Activated CD8-positive, alpha-beta memory T cell treated with anti-CD3 and anti-CD28 coated beads for 48 hours (primary cell): ENCODE measurements at places on chromosomes 5 and 9.

DNA sequence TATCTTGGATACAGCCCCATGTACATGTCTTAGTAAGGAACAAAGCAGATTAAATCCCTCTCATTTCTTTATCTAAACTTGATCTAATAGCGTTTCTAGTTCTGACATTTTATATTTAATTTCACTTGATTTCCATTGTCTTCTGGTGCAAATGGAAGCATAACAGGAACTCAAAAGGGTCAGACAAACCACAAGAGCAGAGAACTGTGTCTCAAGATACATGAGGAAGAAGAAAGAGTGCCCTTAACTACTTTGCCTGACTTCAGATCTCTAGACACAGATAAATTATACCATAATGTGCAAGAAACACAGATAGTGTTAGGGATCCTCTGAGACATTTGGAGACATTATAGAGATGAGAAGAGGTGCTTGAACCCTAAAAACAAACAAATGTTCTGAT lies 20.7 kb upstream of the STX17 start:
- DNase-seq: no peak

DNA sequence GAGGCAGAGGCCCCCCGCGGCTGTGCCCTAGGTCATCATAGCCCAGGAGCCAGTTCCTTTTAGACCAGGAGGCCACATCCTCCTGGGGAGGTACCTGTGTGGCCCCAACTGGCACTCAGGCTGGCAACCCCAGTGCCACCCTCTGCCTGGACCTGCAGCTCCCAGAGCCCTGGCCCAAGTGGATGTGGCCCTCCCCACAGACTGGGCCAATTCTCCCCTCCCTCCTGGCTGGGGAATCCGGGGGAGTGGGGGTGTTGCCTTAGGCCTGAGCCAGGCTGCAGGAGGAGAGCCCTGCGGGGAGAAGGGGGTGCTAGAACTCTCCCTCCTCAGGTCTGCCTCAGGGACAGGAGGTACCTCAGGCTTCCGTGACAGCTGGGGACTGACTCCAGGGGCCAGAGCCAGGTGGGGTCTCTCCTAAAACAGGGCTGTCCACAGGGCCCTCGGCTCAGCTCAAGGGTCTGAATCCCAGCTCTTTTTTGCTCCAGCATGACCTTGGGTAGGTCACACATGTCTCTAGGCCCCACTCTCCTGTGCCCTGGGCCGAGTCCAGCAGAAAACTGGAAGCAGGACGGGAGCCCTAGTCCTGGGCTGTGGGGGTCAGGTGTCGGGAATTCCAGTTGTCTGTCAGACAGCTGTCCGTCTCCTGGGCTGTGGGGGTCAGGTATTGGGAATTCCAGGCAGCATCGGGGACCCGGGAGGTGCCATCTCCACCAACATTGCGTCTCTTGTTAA lies 9.6 kb downstream of the DNLZ start:
- DNase-seq: no peak

- DNase-seq: no peak
These were observed 69.7 kb downstream of the EPB41L4A start for GRCh38 chr5:112349371-112349770.

GRCh38 chr5:155047818-155048217 lies 34.3 kb downstream of the KIF4B start:
- no peak for DNase-seq

DNA sequence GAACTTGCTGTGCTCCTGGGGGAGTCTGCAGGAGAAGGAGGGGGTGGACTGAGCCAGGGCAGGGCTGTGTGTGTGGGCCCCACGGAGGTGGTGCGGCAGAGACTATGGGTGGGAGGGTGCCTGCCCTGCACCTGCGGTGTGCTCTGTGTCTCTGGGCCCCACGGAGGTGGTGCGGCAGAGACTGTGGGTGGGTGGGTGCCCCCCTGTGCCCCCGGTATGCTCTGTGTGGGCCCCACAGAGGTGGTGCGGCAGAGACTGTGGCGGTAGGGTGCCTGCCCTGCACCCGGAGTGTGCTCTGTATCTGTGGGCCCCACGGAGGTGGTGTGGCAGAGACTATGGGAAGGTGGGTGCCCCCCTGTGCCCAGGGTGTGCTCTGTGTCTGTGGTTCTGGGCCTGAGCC lies 103.7 kb downstream of the EHMT1 start:
- no peak for DNase-seq

- no peak for DNase-seq
These were observed 2.3 kb downstream of the TUT7 start for GRCh38 chr9:86351880-86352279.
